Peyer's patch (tissue), 4 donors: ENCODE measurements at places on chromosomes 3 and 15. TPM values are rescaled to one million over a fixed set of nuclear protein-coding genes. Genes with fewer than 3 reads are reported as not detected.

DNA sequence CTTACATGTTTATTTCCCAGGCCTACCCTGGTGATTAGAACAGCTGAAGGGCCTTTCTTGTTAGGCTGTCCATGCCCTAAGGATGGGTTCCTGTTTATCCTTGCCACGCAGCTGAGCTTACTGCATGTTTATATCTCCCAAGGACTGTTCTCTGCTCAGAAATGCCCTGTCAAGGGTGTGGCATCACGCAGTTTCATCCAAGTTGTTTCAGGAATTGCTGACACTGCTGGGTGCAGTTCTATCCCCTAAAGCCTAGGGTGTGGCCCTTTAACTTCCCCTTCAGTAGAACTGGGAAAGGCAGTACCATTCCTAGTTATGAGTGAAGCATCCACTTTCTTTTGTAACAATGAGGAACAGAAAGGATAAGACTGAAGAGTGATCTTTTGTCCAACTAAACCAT, 5.0 kb downstream of the ELL3 start:
- H3K36me3 ChIP-seq = peaks cover 77% of the 10 kb centered on the region
- DNase-seq = no peak
- H3K27ac ChIP-seq = no peak overlapping the region
- H3K4me1 ChIP-seq = no peaks in the 10 kb centered on the region

- no peak for DNase-seq
- H3K27me3 ChIP-seq = no peaks in the 10 kb centered on the region
- H3K4me3 ChIP-seq = no peak overlapping the region
- H3K36me3 ChIP-seq = no peaks in the 10 kb centered on the region
- H3K4me1 ChIP-seq = no peaks in the 10 kb centered on the region
Observed at GRCh38 chr15:88686166-88686565, 47.4 kb downstream of the ISG20 start.

DNA sequence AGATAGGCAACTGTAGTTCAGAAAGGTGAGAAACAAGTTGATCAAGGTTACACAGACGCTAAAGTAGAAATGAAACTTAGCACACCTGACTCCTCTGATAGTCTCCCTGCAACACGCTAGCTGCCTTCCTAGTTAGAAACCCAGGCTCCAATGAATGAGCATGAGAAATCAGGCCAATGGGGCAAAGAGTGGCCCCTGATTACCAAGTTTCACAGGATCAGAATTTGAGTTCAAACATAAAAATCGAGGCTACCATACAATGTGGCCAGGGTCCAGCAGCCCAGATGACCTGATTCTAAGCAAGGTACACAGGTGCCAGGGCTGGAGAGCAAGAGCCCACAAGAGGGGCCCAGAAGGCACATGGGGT, 7.7 kb downstream of the PLD1 start:
- no peaks in the 10 kb centered on the region for H3K36me3 ChIP-seq
- no peaks in the 10 kb centered on the region for H3K27me3 ChIP-seq
- peaks cover 8% of the 10 kb centered on the region for H3K4me1 ChIP-seq
- no peak overlapping the region for H3K4me3 ChIP-seq
- DNase-seq = no peak

DNA sequence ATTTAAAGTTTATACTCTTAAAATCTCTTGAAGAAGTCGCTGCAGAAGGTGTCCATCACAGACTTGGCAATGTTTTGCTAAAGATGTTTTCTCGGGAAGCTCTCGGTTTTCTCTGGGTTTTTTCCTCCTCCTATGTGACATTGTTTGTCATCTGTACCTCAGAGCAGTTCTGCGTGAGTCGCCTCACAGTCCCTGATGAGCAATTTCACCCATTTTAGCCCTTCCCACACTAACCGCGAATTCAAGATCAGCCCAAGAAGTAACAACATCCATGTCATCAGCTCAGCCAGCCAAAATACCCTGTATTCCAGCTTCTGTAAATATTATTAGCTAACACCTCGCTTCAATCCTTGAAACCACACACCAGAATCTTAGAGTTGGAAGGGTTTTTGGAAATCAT, 224.3 kb upstream of the SETMAR start:
- no peaks in the 10 kb centered on the region for H3K27me3 ChIP-seq
- no peak for DNase-seq
- H3K36me3 ChIP-seq = no peaks in the 10 kb centered on the region

Gene CILP
- 14.4 TPM for total RNA-seq

DNA sequence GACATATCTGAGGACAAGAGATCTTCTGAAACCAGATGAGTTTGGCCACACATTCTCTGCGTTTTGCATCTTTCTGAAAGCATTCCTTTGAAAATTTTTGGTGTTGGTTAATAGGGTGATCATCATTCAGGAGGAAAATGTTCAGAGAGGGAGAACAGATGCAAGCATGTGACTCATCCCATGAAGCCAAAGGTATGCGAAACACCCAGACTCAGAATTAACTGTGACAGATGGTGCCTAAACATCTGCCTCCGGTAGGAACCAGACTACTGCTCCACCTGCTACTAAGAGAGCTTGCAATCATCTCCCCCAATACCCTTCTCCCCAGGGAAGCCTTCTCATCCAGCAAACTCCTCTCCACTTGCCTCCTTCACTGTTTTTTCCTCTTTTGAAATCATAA, 46.2 kb downstream of the TRIM69 start:
- H3K4me3 ChIP-seq = no peak overlapping the region
- peaks cover 4% of the 10 kb centered on the region for H3K4me1 ChIP-seq
- no peak for DNase-seq
- no peaks in the 10 kb centered on the region for H3K27me3 ChIP-seq

DNA sequence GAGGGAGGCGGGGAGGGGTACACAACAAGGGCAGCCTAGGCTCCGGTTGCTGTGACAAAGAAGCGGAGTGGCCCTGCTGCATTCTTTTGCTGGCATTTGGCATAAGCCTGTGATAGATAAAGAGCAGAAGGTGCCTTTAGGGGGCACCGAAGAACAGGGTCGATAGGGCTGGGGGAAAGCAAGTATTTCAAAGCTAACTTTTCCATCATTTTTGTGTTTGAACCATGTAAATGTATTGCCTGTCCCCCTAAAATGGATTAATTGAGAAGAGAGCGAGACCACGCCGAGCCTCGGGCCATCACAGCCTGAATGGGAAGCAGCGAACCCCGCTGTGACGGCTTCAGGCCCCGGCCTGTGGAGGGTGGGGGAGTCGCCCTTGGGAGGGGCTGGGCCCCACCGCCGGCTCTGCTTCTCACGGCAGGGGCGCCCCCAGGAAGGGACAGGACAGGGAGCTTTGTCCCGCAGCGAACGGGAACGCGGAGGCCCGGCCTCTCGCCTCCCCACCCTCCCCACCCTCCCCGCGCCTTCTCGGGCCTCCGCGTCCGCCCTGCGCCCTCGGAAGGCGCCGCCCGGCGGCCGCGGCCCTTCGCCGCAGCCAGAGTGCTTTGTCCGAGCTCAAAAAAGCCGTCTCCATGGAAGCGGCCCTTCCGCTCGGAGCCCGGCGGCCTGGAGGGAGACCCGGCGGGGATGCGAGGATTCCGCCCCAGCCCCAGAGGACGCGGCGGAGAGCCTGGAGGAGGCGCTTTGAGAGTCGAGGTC, 32.4 kb upstream of the ALDH1L1 start:
- no peaks in the 10 kb centered on the region for H3K36me3 ChIP-seq
- no peak overlapping the region for H3K27ac ChIP-seq
- no peaks in the 10 kb centered on the region for H3K27me3 ChIP-seq
- peak overlapping the region; percentile 24 for H3K4me3 ChIP-seq
- peak; percentile 55 for DNase-seq
- no peaks in the 10 kb centered on the region for H3K4me1 ChIP-seq
